ENCODE measurements at places on chromosomes 1 and 21. TPM values are rescaled to one million over a fixed set of nuclear protein-coding genes. Genes with fewer than 3 reads are reported as not detected.

The CYYR1 gene
- not detected for total RNA-seq

The HEYL gene
- total RNA-seq = not detected

The HSPB7 gene
- not detected for total RNA-seq

The TMEM52 gene
- not detected for total RNA-seq

The CD55 gene
- total RNA-seq = 92.0 TPM

The RAB7B gene
- total RNA-seq = not detected

The SYCP1 gene
- not detected for total RNA-seq

The ARTN gene
- total RNA-seq = 0.52 TPM

The CERS2 gene
- 192 TPM for total RNA-seq

The PDC gene
- not detected for total RNA-seq

The PGLYRP4 gene
- not detected for total RNA-seq

The RAD54L gene
- 46.7 TPM for total RNA-seq

The PTAFR gene
- 0.56 TPM for total RNA-seq

The DCAF8 gene
- 112 TPM for total RNA-seq

The ZNHIT6 gene
- 16.9 TPM for total RNA-seq

The NTRK1 gene
- total RNA-seq = 1.9 TPM

The C8B gene
- total RNA-seq = not detected

The RGS1 gene
- 14.2 TPM for total RNA-seq

The PLA2G2D gene
- not detected for total RNA-seq

The RBM15 gene
- 69.9 TPM for total RNA-seq

The FCGR3A gene
- total RNA-seq = not detected

The ADAMTS4 gene
- total RNA-seq = 0.31 TPM

The DR1 gene
- total RNA-seq = 127 TPM

The NR1I3 gene
- not detected for total RNA-seq

The KRTAP8-1 gene
- total RNA-seq = not detected

The DCST2 gene
- 0.73 TPM for total RNA-seq

The BTBD8 gene
- total RNA-seq = 2.7 TPM

The PEAR1 gene
- total RNA-seq = 0.07 TPM

The NCAM2 gene
- not detected for total RNA-seq

The NBPF4 gene
- 0.10 TPM for total RNA-seq

The TAS1R3 gene
- 3.7 TPM for total RNA-seq

The LAX1 gene
- 18.9 TPM for total RNA-seq

The BCAN gene
- not detected for total RNA-seq

The GSTM5 gene
- total RNA-seq = not detected

The KRTAP27-1 gene
- not detected for total RNA-seq

The XCL2 gene
- not detected for total RNA-seq

The OBSCN gene
- total RNA-seq = 21.8 TPM

The BARHL2 gene
- not detected for total RNA-seq

The KRTAP10-8 gene
- total RNA-seq = not detected

The SELP gene
- total RNA-seq = 0.48 TPM

The DIPK1A gene
- 17.7 TPM for total RNA-seq

The SPATA46 gene
- total RNA-seq = not detected

The SEC22B gene
- total RNA-seq = 28.1 TPM

The ST6GALNAC3 gene
- 0.02 TPM for total RNA-seq

The CHD5 gene
- 0.96 TPM for total RNA-seq

The TTC24 gene
- 4.6 TPM for total RNA-seq

The AKR7A3 gene
- total RNA-seq = 0.52 TPM

The PLEKHN1 gene
- total RNA-seq = 3.2 TPM
